NCI-H1092 treated with DMSO at 0.1 percent for 48 hours (cell line): ENCODE measurements at places on chromosomes 1 and 21.
A peak's percentile ranks its signal among the peaks of the same experiment; 100 is the strongest.

DNA sequence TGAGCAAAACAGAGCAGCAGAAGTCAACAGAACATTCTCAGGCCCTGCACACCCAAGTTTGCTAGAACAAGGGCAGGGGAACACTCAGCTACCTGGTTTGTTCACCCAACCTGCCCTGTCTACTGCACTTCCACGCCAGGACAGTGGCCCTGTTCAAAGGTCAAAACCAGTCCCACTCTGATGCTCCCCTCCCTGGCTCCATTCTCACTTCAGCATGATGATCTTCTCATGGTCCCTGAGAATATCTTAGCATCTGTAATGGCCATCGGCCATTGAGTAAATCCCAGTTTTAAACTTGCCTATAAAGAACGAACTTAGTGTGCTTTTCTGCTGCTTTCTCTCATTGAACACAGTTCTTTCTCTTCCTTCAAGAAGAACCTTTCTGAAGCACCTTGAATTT, 293.6 kb downstream of the SMYD3 start:
- DNase-seq: no peak

DNA sequence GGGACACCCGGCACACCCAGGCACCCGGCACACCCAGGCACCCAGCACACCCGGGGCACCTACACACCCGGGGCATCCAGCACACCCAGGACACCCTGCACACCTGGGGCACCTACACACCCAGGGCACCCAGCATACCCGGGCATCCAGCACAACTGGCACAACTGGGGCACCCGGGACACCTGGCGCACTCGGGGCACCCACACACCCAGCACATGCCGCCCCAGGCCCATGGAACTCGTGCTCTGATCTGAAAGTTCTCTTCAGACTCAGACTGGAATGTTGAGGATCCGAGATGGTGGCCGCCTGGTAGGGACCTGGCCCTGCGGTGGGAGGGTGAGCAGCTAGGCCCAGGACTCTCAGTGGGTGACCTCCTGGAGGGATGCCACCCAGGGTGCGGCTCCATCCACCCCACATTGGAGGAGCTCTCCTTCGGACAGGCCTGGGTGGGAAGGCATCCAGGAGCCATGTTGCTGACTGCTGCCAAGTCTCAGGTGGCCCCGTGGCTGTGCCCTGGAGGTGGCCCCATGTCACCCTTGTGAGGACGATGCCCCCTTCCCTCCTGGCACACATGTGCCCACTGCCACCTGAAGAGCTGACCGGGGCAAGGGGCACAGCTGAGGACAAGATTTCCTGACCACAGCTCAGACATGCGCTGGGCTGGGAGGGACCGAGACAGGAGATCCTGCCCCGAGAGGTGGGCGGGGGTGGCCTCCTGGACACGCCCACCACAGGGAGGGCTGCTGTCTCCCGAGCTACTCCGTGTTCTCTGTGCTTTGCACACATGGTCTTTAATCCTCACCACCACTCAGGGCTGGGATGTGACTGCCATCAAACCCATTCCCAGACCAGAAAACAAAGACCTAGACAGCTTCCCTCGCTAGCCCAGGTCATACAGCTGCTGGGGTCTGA, 37.0 kb downstream of the UBE2G2 start:
- no peak for DNase-seq

GRCh38 chr21:34593423-34593822, 21.5 kb downstream of the RCAN1 start:
- peak; percentile 97 for DNase-seq

GRCh38 chr1:62312698-62313097, 6.5 kb downstream of the KANK4 start:
- DNase-seq: no peak

- no peak for DNase-seq
Observed at GRCh38 chr1:63873751-63874150, 99.9 kb downstream of the ROR1 start.

GRCh38 chr1:12333036-12333785, 103.4 kb downstream of the VPS13D start:
- no peak for DNase-seq

GRCh38 chr1:19547814-19548213, 62.5 kb upstream of the CAPZB start:
- DNase-seq: no peak

DNA sequence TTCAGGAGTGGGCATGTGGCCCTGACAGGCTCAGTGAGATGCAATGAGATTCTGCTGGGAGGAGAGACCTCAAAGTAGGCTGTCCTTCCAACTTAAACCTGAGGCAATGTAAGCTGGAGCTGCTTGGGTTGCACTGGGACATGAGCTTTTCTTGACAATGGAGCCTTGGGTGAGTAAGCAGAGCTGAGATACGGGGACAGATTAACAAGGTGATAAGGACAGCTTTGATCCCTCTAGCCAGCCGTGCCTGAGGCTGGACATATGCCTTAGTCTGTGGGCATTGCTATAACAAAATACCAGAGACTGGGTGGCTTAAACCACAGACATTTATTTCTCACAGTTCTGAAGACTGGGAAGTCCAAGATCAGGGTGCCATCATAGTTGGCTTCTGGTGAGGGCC, 18.3 kb upstream of the NGF start:
- DNase-seq: no peak

GRCh38 chr1:24151175-24151533, 8.2 kb upstream of the IL22RA1 start:
- DNase-seq: no peak

GRCh38 chr1:33823830-33824229, 40.0 kb upstream of the HMGB4 start:
- no peak for DNase-seq

DNA sequence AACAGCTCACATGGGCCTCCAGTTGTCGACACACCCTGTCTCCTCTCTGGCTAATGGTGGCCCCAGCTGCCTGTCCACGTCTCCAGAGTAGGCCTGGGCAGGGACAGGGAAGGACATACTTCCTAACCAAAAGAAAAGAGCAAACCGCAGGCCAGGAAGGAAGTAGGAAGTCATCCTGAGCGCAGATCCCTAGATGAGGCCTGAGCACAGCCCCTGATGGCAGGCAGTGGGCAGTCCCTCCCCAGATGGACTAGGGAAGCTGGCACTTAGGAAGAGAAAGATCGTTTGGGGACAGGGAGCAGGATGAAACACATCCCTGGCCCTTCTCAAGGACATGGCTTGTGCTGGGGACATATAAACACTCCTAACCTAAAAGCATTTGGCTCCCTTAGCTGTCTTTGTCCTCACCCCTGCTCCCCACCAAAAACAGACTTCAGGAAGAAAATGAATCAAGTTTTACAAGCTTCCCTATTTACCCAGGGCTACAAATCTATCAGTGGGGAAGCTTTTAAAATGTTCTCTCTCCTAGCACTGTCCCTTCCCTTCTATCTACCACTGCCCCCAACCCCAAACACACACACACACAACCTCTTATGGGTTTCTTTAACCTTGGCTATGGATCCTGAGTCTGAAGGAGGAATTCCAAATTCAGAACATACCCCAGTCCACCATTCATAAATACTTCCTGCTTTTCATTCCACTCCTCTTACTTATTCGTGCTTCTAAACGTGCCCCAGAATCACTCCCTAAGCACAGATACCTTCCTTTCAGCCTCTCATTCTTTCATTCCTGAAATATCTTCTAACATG, 21.1 kb downstream of the SSBP3 start:
- no peak for DNase-seq

- no peak for DNase-seq
Observed at GRCh38 chr1:229889031-229889517, 178.0 kb upstream of the GALNT2 start.

- no peak for DNase-seq
Observed at GRCh38 chr1:8903410-8903809, 24.9 kb upstream of the ENO1 start.

DNA sequence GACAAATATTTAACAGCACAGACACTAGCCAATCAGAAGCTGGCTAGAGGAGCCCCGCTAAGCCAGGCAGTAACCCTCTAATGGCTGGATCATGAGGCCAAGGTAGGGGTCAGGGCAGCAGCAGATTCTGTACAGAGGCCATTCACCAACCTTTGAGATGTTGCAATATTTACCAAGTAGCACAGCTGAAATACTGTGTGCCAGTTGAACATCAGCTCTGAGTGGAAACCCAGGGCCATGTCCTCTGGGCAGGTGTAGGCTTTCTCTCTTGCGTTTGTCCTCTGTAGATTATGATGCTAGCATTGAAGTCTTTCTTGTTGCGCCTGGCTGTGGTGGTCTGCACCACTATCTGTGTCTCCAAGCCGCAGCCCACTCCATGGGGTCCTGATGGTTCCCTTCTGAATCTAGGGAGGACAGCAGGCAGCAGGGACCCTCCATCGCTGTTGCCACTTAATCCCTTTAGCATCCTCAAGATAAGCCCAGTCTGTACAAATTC, 2.5 kb upstream of the COG2 start:
- no peak for DNase-seq

- no peak for DNase-seq
Observed at GRCh38 chr1:78045926-78046778, at the start of gene GIPC2. TSS of gene GIPC2 (plus strand) at chr1:78045966. CDS start at chr1:78046095, 129 bp downstream.

DNA sequence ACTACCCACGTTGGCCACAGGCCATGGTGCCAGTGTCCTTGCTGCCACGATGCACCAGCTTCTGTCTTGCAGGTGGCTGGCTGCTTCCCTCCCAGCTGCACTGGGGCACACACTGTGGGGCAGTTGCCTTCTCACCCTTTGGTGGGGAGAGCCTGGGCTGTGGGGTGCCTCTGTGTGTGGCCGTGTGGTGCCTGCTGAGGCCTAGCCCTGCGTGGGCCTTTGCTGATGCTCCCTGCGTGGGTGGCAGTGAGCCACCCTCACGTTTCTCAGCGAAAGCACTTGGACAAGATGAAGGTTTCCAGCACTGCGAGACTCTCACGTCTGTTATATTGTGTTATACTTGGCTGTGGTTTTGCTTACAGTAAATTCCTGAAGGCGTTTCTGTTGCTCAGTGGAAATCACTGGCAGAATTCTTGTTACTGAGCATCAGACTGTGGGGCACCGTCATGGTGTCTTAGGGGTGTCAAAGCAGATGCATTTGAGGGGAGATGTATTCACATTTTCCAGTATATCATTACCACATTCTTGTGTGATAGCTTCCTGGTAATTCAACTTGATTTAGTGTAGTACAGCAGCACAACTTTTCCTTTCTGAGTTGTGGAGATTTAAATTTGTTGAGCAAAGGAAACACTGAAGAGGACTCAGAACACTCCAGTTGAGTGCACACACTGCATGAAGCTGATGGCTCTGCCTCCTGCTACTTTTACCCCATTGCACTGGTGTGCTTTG, 124.7 kb downstream of the PCBP3 start:
- no peak for DNase-seq
